Hematopoietic multipotent progenitor cell treated with erythropoietin and hydrocortisone succinate and interleukin-3 and kit ligand, for 15 days (in vitro differentiated cells): ENCODE measurements at places on chromosomes 7 and 10.

- no peak for DNase-seq
Measured at GRCh38 chr7:89145801-89146200, 350.3 kb upstream of the TEX47 start.

DNA sequence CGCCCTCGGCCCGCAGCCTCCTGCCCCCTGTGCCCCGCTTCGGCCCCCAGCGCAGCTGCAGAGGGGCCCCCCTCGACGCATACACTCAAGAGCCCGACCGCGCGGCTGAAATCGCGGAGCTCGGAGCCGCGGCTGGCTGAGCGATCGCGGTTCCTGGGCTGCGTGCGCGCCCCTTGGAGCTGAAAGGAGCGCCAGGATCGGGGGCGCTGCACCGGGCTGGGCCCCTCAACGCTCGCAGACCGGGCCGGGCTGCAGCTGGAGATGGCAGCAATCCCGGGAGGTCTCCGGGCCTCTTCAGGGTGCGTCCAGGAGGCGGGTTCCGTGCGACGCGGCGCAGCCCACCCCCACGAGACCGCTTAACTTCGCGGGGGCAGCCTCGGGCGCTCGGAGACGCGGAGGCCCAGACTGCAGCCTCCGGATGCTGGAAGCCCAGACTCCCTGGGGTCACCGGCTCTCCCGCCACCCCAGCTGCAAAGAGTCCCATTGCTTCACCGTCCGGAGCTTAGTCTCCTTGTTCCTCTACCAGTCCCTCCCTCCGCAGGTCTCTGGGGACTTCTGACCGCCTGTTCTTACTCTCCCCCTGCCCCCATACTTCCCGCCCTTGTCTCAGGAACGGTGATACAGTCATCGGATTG is 73.0 kb upstream of the LRRC4 start:
- no peak for DNase-seq

GRCh38 chr7:28336806-28337205 is 75.5 kb upstream of the CREB5 start:
- no peak for DNase-seq

DNA sequence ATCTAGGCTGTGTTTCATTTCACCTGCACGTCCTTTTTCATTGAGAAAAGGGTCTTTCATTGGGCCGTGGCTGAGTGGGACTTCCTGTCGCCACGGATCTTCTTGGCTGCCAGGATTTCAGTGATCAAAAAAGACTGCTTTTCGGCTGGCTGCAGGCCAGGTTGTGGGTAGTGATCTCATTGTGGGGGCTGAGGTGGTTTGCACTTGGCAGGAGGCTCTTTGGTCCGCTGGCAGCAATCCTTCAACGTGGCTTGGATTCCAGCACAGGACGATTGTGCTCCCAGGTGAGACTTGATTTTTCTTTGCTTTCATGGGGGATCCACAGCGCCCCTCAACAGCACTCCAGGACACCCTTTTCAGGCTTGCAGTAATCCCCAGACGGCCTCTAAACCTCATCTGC is 29.0 kb upstream of the ZNF273 start:
- DNase-seq: no peak

DNA sequence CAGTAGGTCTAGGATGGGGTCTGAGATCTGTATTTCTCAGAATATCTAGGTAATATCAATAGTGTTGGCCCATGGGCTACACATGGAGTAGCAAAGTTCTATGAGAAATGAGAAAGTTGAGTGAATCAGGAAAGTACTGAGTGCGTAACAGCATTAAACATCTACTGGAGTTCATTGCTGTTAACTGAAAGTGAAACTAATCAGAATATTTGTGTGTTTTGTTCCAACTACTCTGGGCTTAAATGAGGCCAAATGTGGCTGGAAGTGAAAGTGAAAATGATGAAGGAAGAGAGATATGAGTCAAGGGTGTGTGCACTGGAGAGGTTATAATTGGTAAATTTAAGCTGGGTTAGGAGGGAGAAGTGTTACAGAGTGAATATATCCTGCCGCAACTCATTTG is 46.5 kb downstream of the TMEM106B start:
- DNase-seq: peak; percentile 18

GRCh38 chr10:7666253-7667023 is at the start of gene ITIH5:
ITIH5 (minus strand) TSS chr10:7666966; CDS start chr10:7666892, 74 bp downstream.
- no peak for DNase-seq

GRCh38 chr7:34453150-34453549 is 204.9 kb upstream of the NPSR1 start:
- no peak for DNase-seq

- no peak for DNase-seq
Measured at GRCh38 chr10:59376846-59377245, 14.5 kb upstream of the FAM13C start.

GRCh38 chr7:149882248-149883047 is 8.7 kb downstream of the ATP6V0E2 start:
- no peak for DNase-seq

DNA sequence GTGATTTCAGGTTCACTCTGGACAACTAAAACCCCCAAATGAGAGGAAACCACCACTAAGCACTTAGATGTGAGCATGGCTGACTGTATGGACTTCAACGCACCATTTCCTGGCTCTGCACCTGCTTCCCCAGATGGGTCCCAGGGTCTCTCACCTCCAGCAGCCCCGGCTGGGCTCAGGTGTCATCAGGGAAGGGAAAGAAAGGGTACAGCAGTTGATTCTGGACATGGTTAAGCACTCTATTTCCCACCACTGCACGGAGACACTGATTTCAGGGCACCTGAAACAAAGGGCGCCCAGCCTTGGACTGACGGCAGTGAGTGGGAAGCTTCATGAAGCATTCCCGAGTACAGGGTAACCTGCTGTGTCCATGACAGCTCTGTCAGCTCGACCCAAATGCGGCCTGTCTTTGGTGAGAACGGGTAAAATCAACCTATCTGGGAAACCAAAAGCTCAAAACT is 19.0 kb downstream of the FAM53B start:
- no peak for DNase-seq

- no peak for DNase-seq
Measured at GRCh38 chr10:48634198-48634983, 29.5 kb upstream of the ARHGAP22 start.

DNA sequence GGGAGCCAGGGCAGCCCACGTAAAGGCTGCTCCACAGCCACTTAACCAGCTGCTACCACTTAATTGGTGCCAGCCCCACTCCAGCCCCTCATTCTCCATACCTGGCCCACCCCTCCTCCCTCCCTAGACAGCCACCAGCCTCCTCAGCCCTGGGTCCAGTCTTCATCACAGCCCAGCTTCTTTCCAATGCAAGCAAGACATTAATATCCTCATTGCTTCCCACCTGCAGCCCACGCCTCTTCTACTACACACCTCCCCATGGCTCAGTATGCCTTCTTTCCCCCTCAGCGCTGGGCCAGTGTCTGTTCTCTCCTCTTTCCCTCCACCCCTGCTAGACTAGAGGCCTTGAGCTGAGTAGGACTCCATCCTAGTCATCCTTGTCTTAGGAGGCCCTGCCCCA is 33.5 kb upstream of the UNC5B start:
- no peak for DNase-seq

DNA sequence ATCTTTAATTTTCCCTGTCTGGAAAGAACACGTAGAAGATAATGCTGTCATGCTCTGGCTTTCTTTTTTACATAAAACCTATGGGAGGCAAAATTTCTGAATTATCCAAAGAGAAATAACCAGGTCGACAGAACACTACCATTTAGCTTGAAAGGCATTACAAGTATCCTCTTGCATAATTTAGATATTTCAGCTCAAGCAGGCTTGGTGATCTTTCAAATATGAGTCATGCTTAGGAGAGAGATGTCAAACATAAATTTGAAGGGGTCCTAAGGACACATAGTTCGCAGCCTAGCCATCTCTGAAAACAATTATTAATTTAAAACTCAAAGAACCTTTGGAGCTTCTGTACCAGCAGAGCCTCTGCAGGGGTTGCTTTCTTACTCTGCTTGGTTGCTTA is 100.9 kb downstream of the FAS start:
- DNase-seq: no peak

DNA sequence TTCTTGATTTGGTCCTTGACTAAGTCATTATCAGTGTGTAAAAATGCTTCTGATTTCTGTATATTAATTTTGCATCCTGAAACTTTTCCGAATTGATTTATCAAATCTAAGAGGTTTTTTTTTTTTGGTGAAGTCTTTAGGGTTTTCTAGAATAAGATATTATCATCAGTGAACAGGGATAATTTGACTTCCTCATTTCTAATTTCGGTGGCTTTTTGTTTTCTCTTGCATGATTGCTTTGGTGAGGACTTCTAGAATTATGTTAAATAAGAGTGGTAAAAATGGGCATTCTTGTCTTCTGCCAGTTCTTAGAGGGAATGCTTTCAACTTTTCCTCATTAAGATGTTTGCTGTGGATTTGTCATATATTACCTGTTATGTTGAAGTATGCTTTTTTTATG is 170.5 kb downstream of the CCDC7 start:
- DNase-seq: no peak

DNA sequence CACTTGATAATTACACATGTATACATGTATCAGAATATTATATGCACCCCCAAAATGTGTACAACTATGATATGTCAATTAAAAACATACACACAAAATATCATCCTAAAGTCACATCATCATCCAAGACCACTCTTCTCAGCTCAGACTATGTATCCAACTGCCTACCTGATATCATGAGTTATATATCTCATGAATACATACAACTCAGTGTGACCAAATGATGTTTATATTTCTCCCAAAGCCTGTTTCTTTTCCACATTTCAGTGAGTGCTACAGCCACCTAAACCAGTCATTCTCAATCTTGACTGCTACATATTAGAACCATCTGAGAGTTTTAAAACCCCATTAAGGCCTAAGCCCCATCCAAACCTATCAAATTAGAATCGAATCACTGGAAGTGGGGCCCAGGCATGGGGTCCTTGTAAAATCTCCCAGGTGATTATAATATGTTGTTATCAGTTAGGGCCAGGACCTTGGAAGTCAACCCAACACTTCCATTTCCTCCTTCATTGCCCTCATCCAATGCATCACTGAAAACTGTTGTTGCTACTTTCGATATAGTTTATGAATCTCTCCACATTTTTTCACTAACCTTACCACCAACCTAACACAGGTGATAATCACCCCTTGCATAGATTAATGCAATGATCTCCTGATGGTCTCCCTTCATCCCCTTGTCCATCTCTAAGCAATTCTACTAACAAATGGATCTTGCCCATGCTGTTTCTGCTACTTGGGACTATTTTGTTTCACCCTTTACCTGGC is 53.8 kb upstream of the ITGB8 start:
- DNase-seq: no peak

DNA sequence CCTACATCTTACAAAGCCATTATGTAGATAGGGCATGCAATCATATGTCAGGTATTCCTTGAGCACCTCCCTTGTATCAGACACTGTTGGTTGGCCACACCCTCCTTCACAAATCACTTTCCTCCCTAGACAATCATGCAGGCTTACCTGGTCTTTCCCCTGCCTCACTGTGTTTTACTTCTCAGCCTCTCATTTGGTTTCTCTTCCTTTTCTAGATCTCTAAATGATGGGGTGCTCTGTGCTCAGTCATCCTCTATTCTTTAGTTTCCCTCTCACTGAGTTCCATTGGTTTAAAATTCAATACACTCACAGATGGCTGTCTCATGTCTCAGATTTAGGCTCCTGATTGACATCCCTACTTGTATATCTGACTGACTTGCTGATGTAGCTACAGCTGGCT is 31.4 kb downstream of the ANK3 start:
- no peak for DNase-seq
